ENCODE measurements at places on chromosomes 6 and 20.

DNA sequence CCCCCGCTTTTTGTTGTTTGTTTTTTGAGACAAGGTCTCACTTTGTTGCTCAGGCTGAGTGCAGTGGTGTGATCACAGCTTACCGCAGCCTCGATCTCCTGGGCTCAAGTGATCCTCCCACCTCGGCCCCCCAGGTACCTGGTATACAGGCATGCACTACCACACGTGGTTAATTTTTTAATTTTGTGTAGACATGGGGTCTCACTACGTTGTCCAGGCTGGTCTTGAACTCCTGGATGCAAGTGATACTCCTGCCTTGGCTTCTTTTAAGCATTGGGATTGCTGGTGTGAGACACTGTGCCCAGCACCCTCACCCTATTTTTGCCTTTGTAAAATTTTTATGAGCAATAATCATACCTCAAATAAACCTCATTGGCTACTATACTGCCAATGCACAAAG, 5.5 kb downstream of the ENPP3 start:
- no peak for DNase-seq

DNA sequence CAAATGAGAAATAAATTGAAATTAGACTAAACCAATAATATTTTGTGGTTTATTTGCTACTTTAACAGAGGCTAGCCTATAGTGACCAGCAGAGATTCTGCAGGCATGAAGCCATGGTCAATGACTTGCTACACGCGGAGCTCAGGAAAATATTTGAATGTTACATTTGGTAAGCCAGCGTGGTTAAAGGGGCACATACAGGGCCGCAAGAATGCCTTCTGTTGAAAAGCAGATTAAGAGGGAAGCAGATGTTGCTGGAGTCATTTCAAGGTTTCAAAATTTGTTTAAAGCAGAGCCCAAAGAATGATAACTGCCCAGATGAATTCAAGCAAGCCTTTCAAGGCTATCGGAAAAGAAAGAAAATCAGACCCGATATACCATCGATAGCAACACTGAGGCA, 294.3 kb upstream of the MAN1A1 start:
- no peak for DNase-seq

DNA sequence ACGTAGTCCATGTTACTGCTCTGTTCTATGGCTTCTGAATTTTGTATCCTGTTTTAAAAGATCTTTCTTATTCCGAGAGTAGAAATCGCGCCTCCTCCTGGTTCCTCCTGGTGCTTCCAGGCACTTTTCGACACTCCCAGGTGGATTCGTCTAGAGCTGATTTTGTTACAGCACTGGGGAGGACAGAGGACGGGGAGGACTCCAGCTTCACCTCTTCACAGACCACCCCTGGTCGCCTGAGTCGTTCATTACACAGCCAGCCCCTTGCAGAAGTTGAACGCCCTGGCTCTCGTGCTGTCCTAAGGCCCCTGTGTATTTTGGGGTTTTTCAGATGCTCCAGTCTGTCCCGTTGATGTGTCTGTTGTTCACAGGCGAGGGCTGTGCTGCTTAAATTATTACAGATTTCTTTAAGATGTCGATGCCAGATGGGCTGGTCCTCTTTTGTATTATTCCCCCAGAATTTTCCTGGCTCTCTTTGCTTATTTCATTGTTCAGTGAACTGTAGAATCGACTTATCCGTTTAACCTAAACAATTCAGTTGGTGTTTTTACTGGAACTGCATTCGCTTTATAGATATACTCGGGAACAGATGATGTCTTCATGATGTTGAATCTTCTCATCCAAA, 30.5 kb downstream of the COL20A1 start:
- no peak for DNase-seq

- DNase-seq = no peak
These were observed 16.7 kb downstream of the BTN1A1 start for GRCh38 chr6:26516481-26517427.

DNA sequence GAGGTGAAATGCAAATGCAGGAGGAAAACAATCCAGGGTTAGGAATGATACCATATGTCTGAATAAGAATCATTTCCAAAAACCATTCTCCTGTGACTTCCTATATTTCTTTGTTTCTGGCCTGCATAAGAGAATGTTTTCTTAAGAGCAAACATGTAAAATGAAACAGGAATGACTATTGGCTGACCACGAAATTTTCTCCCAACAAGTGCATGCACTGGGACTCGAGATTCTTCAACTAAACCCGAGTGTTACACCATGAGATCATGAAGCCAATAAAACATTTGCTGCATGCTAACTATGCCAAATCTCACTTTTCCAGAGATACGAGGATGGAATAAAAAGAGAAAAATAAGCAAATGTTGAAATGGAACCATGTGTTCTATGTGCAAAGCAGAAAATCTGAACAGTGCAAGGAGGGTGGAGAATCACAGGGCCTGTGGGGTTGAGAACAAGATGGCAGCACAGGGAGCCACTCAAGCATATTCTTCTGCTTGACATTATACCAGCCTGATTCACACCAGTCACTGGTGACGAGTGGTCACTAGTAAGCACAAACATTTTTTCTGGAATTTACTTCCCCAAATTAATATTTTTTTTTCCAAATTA, 212.2 kb upstream of the FOXA2 start:
- no peak for DNase-seq

DNA sequence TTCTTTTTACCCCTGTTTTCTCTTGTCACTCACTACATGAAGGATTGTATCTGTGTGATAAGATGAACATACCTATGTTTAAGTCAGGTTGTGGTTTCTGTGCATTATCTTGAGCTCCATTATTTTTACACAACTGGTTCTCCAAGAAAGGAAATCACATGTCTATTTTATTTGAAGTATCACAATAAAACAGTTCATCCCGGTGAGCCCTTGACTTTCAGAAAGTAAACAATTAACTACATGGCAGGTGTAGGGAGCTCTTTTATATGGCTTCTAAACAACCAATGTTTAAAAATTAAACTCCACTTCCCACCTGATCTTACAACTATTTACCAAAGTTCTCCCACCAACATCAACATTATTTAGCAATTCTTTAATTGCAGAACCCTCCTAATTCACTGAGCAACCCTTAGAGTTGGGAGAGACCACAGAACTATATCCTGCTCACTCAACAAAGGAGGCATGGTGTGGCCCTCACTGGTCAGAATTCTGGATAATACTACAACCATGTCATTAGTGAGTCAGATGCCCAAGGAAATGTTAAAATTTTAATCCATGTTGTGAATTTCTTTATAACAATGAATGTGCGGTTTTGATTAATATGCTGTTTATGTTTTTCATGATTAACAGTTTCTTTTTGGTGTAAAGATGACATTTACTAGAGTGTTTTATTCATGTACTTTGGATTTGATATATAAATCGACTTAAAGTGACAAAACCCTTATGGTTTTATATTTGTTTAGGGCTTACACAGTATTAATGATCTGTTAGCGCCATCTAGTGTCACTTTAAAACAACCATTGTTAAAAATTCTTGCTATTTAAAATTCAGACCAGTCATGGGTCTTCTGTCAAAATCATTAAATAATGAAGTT, 50.0 kb upstream of the SCGN start:
- DNase-seq = peak; percentile 27

DNA sequence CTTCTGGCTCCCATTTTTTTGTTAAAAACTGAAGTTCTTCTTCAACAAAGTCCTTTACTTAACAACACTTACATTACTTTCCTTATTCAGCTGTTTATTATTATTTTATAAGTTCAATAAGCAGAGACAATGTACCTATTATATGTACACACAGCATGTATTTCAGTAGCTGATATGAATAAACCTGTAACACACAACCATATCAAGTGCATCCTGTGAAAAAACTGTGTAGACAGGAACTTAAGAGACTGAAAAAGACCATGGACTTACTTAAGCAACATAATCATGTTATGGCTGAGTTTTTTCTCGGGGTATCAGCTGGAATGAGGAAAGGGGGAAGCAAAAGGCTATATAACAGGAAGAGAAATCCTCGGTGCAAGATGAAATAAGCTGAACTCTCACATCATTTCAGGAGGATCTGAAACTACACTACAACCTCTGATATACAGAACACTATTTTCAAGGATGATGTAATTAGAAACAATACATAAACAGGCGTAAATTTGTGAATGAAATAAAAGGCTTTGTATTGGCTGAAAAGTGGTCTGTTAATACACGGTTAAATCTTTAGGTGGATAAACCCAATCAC, 70.9 kb downstream of the REV3L start:
- DNase-seq = no peak

GRCh38 chr6:40626886-40627285, 39.7 kb upstream of the LRFN2 start:
- DNase-seq = no peak

- no peak for DNase-seq
These were observed 143.1 kb downstream of the CDH26 start for GRCh38 chr20:60101201-60101890.

- DNase-seq = no peak
These were observed 105.8 kb upstream of the NOX3 start for GRCh38 chr6:155561257-155561965.

- no peak for DNase-seq
These were observed 1.7 kb downstream of the SPDEF start for GRCh38 chr6:34554291-34555006.

DNA sequence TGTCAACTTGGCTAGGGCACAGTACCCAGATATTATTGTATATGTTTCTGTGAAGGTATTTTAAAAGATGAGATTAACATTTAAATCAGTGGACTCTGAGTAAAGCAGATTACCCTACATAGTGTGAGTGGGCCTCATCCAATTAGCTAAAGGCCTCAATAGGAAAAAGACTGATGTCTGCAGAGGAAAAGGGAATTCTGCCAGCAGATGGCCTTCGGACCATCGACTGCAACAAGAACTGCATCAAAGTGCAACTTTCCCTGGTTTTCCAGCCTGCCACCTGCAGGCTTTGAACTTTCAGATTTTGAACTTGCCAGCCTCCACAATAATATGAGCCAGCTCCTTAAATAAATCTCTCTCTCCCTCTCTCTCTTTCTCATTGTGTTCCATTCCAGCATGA, 80.5 kb downstream of the IMPG1 start:
- DNase-seq = no peak

All from neuronal stem cell (in vitro differentiated cells).